ENCODE measurements at places on chromosomes 2 and 18. TPM values are rescaled to one million over a fixed set of nuclear protein-coding genes. Genes with fewer than 3 reads are reported as not detected.
A peak's percentile ranks its signal among the peaks of the same experiment; 100 is the strongest.

- H3K4me1 ChIP-seq, result no peaks in the 10 kb centered on the region
- no peaks in the 10 kb centered on the region for H3K27me3 ChIP-seq
- no peaks in the 10 kb centered on the region for H3K36me3 ChIP-seq
- no peak overlapping the region for H3K27ac ChIP-seq
- DNase-seq, result no peak
- H3K4me3 ChIP-seq, result no peak overlapping the region
Measured at GRCh38 chr2:137644731-137645130, 319.5 kb upstream of the HNMT start.

- H3K4me3 ChIP-seq, result no peak overlapping the region
- no peaks in the 10 kb centered on the region for H3K27me3 ChIP-seq
- no peak overlapping the region for H3K27ac ChIP-seq
- H3K4me1 ChIP-seq, result no peaks in the 10 kb centered on the region
Measured at GRCh38 chr2:9483107-9483506, 8.8 kb downstream of the IAH1 start.

DNA sequence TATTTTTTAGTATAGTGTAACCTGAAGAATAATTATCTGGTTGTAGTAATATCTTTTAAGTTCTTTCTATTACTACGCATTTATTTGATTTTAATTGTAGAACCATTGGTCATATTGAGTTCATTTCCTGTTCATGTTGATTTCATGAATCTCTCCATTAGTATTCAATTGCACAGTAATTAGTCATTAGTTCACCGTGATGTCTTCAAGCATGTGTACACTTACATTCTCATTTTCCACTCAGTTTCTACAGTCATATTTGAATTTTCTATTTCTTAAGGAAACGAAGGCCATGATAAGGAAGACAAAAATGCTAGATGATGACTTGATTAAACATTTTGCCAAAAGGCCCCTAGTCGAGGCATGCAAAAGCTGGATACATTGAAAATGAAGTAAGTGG lies 333.7 kb upstream of the FANCL start:
- DNase-seq, result no peak
- H3K4me1 ChIP-seq, result peaks cover 23% of the 10 kb centered on the region
- H3K4me3 ChIP-seq, result no peak overlapping the region
- H3K27ac ChIP-seq, result no peak overlapping the region
- no peaks in the 10 kb centered on the region for H3K36me3 ChIP-seq

DNA sequence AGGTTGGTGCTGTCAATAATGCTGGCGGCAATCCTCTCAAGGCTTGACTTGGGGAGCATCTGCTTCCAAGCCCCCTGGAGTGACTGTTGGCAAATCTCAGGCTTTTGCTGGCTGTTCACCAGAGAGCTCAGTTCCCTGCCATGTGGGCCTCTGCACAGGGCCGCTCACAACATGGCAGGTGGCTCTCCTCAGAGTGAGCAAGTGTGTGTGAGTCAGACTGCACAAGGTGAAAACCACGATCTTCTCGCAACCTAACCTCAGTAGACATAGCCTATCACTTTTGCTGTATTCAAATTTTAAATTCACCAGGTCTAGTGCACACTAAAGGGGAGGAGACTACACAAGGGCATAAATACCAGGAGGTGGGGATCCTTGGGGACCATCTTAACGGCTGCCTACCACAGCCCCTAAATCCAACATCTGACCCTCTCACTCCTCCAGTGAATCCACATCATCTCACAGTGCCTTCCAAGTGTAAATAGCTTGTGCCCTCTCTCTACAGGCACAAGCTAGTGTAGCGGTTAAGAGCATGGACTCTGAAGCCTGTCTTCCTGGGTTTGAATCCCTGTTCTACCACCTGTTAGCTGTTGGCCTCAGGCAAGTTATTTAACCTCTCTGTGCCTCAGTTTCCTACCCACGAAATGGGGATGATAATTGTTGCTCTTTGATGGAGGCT lies 187.7 kb upstream of the CXCR4 start:
- H3K36me3 ChIP-seq, result no peaks in the 10 kb centered on the region
- peaks cover 10% of the 10 kb centered on the region for H3K27me3 ChIP-seq
- H3K4me1 ChIP-seq, result no peaks in the 10 kb centered on the region
- no peak overlapping the region for H3K4me3 ChIP-seq
- no peak overlapping the region for H3K27ac ChIP-seq

- no peak for DNase-seq
- H3K36me3 ChIP-seq, result no peaks in the 10 kb centered on the region
- H3K27ac ChIP-seq, result peak overlapping the region; percentile 34
- peaks cover 17% of the 10 kb centered on the region for H3K4me1 ChIP-seq
- H3K27me3 ChIP-seq, result no peaks in the 10 kb centered on the region
- H3K4me3 ChIP-seq, result no peak overlapping the region
Measured at GRCh38 chr2:37711831-37712230, 40.4 kb upstream of the CDC42EP3 start.

Gene POTEE
- 0.17 TPM for total RNA-seq

Gene NETO1
- total RNA-seq, result not detected

Gene LCLAT1
- total RNA-seq, result 47.6 TPM

Gene VIL1
- 9.0 TPM for total RNA-seq
